Fibroblast of skin of left biceps (primary cell): ENCODE measurements at places on chromosomes 1 and 21.

DNA sequence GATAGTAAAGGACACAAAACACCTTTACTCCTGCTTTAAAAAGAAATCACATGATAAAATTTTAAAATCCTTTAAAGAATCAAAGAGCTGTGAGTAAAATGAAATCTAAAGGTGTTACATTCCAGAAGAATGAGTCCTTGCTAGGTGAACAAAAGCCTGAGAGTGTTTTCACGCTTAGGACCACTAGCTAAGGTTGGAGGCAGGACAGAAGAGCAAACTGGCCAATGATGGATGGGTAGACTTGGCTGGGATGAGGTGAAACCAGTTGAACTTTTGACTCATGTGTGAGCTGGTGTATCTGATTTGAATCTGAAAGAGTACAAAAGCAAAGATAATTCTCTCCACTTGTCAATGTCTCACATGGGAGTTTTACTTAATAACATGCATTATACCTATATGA lies 35.1 kb downstream of the CATSPERE start:
- DNase-seq, result no peak

GRCh38 chr1:115134850-115135480 lies 45.7 kb upstream of the TSPAN2 start:
- DNase-seq, result peak; percentile 70

DNA sequence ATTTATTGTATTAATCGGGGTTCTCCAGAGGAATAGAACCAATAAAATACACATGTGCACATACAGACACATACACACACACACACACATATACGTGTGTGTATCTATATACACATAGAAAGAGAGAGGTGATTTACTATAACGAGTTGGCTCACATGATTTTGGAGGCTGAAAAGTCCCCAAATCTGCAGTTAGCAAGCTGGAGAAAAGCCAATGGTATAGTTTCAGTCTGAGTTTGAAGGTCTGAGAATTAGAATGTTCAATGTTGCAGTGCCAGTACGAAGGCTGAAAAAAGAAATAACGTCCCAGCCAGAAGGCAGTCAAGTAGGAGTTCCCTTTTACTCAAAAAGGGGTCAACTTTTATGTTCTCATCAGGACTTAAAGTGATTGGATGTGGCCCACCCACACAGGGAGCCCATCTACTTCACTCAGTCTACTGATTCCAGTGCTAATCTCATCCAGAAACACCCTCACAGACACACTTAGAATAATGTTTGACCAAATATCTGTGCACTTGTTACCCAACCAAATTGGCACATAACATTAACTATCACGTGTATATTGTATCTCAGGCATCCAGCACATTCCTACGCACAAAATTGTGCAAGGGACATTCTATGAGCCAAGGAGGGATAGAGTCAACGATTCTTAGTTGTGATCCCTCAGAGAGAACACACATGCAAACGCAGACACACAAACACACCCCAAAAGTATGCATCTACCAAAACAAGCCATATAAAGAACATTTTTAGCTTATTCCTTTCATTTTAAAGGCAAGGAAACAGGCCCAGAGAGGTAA lies 195.5 kb upstream of the DUSP10 start:
- no peak for DNase-seq

GRCh38 chr1:222817529-222817928 lies 2.7 kb downstream of the DISP1 start:
- DNase-seq, result no peak

- no peak for DNase-seq
Observed at GRCh38 chr1:101005183-101005582, 20.4 kb downstream of the DPH5 start.

DNA sequence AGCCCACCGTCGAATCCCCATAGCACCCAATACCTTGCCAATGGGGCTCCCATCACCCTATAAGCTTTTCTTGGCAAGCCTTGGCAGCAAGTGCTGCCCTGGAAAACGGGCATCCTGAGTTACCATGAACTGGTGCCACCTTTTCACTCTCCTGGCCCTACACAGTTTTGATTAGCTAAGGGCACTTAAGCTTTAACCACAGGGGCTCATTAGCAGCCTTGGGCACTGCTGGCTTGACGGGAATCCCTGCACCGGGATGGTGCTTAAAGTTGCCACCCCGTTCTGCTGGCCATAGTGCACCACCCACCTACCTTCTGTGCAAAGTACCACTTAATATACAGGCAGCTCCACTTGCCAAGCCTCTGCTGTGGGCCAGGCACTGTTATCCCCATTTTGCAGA lies 13.7 kb downstream of the PARS2 start:
- no peak for DNase-seq

- DNase-seq, result no peak
Observed at GRCh38 chr1:170721621-170722020, 57.7 kb downstream of the PRRX1 start.

- no peak for DNase-seq
Observed at GRCh38 chr1:161079436-161080110, 9.8 kb downstream of the NECTIN4 start.

- DNase-seq, result no peak
Observed at GRCh38 chr21:37862536-37862935, 53.7 kb downstream of the KCNJ6 start.

- DNase-seq, result no peak
Observed at GRCh38 chr1:19412654-19413053, 72.7 kb downstream of the CAPZB start.

DNA sequence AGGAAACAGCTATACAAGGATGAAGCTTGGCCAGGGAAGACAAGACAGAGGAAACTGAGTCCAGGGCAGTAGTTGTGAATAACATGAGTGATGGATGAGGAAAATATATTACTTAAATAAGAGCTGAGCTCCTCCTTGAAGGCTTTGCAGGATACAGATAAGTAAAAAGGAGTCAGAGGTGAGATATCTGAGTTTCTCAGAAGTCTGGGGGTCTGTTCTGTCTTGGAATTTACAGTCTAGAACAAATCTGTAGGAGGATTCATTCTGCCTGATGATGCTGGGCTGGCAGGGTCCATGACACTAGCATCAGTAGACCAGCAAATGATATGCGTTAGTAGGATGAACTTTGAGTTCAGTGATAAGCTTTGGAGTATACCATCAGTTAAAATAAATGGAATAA lies 266.1 kb upstream of the POGK start:
- DNase-seq, result no peak

GRCh38 chr1:165911609-165912281 lies 84.3 kb downstream of the UCK2 start:
- no peak for DNase-seq

GRCh38 chr1:15911927-15912326 lies 64.0 kb downstream of the ZBTB17 start:
- no peak for DNase-seq

DNA sequence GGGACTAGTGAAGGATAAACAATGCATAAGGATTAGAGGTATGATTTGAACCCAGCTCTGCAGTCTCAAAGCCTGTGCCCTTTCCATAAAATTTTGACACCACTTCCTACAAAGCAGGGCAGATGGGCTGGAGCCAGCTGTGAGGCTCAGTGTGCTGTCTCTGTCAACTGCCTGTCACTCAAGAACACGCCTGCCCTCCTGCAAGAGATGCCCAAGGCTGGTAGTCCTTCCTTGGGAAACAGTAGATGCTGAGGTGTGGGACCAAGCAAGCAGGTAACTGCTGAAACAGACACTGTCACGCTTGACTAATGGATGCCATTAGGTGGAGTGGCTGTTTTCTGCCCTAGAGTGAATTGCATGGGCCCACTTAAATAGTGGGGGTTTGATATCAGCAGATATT lies 402.0 kb downstream of the PTPRU start:
- no peak for DNase-seq

- DNase-seq, result no peak
Observed at GRCh38 chr1:156999596-157000320, 45.8 kb downstream of the ARHGEF11 start.

GRCh38 chr1:61439234-61439633 lies 285.7 kb downstream of the TM2D1 start:
- no peak for DNase-seq

GRCh38 chr1:205774198-205775014 lies 876 bp downstream of the RAB29 start:
- no peak for DNase-seq

DNA sequence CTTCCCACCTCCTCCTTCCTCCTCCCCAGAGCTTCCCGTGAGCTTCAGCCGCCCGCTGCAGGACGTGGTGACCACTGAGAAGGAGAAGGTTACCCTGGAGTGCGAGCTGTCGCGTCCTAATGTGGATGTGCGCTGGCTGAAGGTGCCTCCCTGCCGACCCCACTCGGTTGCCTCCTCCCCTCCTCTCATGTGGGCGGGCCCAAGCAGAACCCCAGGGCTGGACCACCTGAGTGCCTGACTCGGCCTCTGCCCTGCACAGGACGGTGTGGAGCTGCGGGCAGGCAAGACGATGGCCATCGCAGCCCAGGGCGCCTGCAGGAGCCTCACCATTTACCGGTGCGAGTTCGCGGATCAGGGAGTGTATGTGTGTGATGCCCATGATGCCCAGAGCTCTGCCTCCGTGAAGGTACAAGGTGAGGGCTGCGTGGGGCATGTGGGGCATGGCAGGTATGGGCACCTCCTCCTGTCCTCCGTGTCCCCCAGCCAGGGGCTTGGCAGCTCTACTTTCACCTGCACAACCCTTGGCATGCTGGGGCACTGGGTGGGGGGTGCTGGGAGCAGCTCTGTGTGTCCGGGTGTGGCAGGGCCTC lies 69.2 kb downstream of the OBSCN start:
- DNase-seq, result no peak

- DNase-seq, result no peak
Observed at GRCh38 chr1:64936956-64937355, 29.4 kb downstream of the JAK1 start.

GRCh38 chr21:25759573-25759972 lies 24.8 kb downstream of the GABPA start:
- DNase-seq, result no peak
